ENCODE measurements at places on chromosomes 7 and 10.

DNA sequence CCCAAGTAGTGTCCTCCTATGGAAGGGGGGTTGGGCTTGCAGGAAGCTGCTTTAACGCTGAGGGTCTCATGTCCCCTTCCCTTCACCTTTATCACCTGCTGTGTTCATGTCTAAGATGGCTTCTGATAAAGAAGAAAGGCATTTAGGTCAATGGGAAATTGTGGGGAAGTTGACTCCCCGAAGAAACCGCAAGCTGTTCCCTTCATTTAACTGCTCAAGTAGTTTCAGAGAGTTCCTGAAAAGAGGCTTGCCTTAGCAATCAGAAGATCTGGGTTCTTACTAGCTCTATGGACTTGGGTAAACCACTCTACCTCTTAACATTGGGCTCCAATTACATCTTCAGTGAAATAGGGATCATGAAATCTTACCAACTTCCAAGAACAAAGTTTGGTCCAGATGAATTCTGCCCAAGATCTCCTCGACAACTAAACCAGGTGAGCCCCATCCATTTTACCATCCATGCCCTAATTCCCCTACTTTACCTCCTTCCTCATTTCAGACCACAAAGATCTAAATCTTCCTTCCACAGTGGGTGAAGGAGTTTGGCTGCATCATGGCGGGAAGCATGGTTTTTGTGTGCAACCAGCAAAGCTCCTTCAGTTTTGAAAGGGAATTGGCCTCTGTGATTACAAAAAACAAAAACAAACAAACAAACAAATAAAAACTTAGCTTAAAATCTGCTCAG is 30.4 kb upstream of the UCN3 start:
- no peaks in the 10 kb centered on the region for H3K4me1 ChIP-seq
- H3K27me3 ChIP-seq: no peaks in the 10 kb centered on the region
- DNase-seq: no peak
- no peak overlapping the region for H3K4me3 ChIP-seq
- H3K27ac ChIP-seq: no peak overlapping the region
- no peaks in the 10 kb centered on the region for H3K36me3 ChIP-seq

GRCh38 chr7:47678641-47679380 is 96.9 kb upstream of the TNS3 start:
- H3K36me3 ChIP-seq: no peaks in the 10 kb centered on the region
- no peaks in the 10 kb centered on the region for H3K4me1 ChIP-seq
- H3K4me3 ChIP-seq: no peak overlapping the region
- DNase-seq: no peak
- no peak overlapping the region for H3K27ac ChIP-seq

DNA sequence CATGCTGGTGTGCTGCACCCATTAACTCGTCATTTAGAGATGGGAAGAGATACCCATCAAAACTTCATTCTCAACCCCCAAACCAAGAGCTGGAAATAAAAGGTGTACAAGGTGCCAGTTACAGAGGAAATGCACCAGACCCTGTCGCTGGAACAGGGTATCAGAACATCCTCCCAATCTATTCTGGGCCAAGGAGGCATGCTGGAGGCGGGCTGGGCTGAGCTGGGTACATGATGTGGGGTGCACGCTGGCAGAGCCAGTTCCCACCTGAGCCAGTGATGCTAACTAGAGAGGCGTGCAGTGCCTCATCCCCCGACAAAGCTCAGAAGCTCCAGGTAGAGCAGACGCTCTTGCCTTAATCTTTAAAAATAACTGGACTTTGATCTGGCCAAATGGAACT is 70.1 kb downstream of the NPSR1 start:
- no peak overlapping the region for H3K4me3 ChIP-seq
- no peaks in the 10 kb centered on the region for H3K4me1 ChIP-seq

- H3K4me1 ChIP-seq: no peaks in the 10 kb centered on the region
- no peak overlapping the region for H3K4me3 ChIP-seq
- no peaks in the 10 kb centered on the region for H3K27me3 ChIP-seq
- no peak overlapping the region for H3K27ac ChIP-seq
- no peaks in the 10 kb centered on the region for H3K36me3 ChIP-seq
- DNase-seq: no peak
These were observed 590.6 kb downstream of the PTPRN2 start for GRCh38 chr7:157997080-157997440.
